Stimulated activated CD4-positive, alpha-beta T cell treated with anti-CD3 and anti-CD28 coated beads, Interleukin-15, amount 100 ng/mL, for 1 hour (primary cell): ENCODE measurements at places on chromosomes 1 and 21.

GRCh38 chr1:89451011-89451410, 73.6 kb upstream of the LRRC8B start:
- DNase-seq: no peak

- no peak for DNase-seq
Observed at GRCh38 chr21:15850645-15851044, 120.9 kb downstream of the USP25 start.

GRCh38 chr1:29223521-29223920, 7.2 kb downstream of the MECR start:
- no peak for DNase-seq

DNA sequence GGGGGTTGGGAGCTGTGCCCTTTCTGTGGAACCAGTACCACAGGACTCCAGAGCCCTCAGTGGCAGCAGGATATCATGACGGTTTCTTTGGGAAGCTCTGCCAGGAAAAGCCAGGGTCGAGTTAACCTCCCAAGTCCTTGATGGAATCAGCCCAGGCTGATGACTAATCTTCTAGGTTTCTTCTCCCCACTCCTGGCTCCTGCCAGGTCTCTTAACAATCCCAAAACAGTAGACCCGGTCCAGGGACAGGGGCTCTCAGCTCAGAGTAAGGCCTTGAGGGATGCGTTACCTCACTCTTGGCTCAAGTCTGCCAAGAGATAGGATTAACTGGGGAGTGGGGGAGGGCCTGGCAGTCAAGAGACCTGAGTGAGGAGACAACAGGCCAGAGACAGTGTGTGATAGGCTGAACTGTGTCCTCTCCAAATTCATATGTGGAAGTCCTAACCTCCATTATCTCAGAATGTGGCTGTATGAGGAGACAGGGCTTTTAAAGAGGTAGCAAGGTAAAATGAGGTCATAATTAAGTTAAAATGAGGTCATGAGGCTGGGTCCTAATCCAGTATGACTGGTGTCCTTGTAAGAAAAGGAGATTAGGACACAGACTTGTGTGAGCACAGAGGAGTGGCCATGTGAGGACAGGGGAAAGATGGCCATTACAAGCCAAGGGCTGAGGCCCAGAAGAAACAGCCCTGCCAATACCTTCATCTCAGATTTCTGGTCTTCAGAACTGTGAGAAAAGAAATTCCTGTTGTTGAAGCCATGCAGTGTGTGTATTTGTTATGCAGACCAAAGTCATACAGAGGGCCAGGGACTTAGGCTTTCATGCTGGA, 95.0 kb downstream of the BEND5 start:
- DNase-seq: no peak

DNA sequence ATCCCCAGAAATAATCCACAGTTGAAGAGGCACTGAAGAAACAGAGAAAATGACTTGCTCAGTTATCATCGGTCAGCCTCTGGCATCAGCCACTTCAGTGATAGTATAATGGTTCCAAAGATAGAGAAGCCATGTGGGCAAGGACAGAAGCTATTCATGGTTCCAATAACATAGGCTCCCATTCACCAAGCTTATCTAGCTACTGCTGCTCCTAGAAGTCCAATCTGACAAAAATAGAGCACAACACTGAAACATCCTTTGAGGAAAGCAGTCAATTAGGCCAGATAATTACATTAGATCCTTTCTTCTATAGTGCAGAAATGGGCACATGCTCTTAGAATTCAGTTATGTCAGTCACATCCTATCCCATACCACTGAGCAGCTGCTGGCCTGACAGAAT, 33.5 kb upstream of the CRB1 start:
- no peak for DNase-seq

DNA sequence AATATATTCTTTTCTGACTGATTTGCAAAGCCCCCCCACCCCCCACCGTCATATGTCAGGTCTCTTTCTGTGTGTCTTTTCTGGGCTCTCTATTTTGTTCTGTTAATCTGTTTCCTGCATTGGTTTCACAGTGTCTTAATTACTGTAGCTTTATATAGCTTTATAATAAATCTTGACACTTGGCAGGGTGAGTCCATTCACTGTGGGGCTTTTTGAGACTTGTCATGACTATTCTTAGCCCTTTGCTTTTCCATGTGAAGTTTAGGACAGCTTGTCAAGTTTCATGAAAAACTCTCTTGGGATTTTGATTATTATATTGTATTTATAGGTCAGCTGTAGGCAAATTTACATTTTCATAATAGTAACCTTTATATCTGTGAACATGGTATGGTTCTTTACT, 50.4 kb downstream of the MIGA1 start:
- DNase-seq: no peak

DNA sequence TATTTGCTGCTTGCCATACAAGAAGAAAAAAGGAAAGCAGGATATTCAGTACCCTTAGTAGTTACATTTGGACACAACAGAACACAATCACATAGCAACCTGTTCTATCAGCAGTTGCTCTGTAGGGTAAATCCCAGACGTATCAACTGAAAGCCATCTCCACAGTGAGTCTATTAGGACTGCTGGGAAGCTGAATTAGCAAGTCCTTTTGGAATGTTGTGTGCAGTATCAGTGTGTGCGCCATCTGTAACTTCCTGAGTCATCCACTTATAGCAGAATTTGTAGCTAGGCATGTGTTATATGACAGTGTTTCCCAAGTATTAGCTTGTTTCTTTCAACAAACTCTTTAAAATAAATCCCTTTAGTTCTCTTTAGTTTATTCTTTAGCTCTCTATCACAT, 21.3 kb downstream of the CCDC30 start:
- DNase-seq: no peak

GRCh38 chr1:43466403-43466802, 12.7 kb upstream of the HYI start:
- DNase-seq: no peak

- no peak for DNase-seq
Observed at GRCh38 chr1:36337830-36338229, 14.4 kb upstream of the EVA1B start.

DNA sequence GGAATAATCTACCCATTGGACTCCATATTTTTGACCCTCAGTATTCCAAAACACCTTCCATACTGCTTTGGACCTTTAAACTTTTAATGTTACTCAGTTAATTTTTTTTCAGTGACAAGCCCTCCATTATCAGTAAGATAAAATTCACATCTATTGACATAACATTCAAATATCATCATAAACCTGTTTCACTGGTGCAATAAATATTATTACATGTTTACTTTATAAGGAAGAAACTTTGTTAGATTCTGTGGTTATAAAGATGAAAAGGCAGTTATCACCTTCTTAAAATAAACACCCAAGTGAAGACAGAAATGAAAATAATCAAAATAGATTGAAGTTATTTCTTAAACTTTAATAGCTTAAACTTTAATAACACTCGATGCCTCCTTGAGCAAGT, 758.5 kb upstream of the ADGRL2 start:
- no peak for DNase-seq

GRCh38 chr1:5198328-5198727, 543.9 kb downstream of the AJAP1 start:
- no peak for DNase-seq

GRCh38 chr1:240099329-240099728, 7.6 kb downstream of the FMN2 start:
- no peak for DNase-seq

- DNase-seq: no peak
Observed at GRCh38 chr1:211606332-211606913, 27.5 kb upstream of the SLC30A1 start.

GRCh38 chr1:161021970-161022353, 1.0 kb upstream of the F11R start:
- no peak for DNase-seq

DNA sequence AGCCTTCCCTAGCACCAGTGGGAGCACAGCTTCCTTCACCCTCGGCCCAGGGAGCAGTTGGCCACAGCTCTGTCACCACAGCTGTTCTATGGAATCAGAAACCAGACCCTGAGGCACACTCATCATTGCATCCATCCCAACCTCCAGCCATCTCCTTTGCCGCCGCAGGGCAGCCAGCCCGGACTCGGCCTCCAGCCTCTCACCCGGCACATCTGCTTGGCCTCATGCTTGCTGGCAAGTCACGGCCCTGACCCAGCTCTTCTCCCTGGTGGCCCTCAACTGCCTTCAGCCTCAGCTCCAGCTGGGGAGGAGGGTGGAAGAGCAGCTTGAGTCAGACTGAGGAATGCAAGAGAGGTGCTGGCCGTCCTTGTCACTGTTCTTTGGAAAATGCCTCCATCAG, 59.8 kb downstream of the TOR1AIP2 start:
- DNase-seq: no peak

DNA sequence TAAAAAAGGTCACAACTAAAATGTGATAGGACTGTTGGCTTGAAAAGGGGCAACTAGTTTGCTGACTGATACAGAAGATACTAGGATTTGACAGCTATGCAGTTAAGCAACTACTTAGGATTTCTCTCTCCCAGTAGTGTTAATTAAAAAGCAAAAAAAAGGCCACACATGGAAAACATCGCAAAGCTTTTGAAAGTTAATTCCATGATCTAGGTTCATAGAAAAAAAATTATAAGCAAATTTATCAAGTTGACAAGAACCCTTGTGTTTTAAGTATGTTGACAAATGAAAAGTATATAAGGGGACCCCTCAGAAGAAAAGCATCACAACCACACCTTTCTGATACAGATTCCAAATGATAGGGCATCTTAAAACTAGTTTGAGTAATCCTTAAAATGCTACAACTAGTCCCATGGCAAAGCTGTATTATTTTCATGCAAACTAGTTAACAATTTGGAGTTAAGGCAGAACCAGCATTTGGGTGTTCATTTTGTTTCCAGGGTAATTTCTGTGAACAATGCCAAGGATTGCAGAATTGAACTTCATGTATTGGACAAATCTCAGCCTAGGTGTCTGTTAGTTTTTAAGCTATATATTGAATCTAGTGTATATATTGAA, 4.1 kb downstream of the PNRC2 start:
- no peak for DNase-seq

DNA sequence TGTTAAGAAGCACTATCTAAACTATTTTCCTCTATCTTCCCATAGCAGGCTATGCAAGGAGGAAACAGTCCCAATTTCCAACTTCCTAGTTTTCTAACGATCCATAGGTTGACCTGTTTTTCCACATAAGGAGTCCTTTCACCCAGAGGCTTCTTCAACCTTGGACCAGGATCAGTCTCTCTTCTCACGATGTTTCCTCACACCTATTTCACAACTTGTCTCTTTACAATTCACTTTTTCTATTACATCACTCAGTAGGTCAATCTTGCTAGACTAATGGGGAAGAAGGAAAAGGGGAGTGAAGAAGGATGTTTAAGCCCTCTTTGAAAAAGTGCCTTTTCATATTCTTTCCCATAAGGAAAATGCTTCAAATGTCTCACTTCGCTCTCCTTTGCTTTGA, 15.9 kb downstream of the PALMD start:
- no peak for DNase-seq

- peak; percentile 14 for DNase-seq
Observed at GRCh38 chr1:183023601-183024316, 539 bp downstream of the LAMC1 start.

- DNase-seq: no peak
Observed at GRCh38 chr21:35540950-35541638, 492.0 kb upstream of the RUNX1 start.

GRCh38 chr1:231748760-231749415, 122.3 kb downstream of the DISC1 start:
- no peak for DNase-seq

DNA sequence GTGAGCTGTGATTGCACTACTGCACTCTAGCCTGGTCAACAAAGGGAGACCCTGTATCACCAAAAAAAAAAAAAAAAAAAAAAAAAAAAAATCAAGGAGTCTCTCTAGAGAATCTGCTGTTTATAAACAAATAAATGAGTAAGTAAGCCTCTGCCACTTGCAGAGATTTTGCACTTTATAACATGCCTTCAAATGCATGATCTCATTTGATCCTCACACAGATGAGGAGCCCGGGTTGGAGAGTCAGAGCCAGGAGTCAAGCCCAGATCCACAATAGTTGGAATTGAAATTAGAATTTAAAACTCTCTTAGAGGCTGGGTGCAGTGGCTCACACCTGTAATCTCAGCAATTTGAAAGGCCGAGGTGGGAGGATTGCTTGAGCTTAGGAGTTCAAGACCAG, 4.0 kb downstream of the PRELP start:
- DNase-seq: no peak

DNA sequence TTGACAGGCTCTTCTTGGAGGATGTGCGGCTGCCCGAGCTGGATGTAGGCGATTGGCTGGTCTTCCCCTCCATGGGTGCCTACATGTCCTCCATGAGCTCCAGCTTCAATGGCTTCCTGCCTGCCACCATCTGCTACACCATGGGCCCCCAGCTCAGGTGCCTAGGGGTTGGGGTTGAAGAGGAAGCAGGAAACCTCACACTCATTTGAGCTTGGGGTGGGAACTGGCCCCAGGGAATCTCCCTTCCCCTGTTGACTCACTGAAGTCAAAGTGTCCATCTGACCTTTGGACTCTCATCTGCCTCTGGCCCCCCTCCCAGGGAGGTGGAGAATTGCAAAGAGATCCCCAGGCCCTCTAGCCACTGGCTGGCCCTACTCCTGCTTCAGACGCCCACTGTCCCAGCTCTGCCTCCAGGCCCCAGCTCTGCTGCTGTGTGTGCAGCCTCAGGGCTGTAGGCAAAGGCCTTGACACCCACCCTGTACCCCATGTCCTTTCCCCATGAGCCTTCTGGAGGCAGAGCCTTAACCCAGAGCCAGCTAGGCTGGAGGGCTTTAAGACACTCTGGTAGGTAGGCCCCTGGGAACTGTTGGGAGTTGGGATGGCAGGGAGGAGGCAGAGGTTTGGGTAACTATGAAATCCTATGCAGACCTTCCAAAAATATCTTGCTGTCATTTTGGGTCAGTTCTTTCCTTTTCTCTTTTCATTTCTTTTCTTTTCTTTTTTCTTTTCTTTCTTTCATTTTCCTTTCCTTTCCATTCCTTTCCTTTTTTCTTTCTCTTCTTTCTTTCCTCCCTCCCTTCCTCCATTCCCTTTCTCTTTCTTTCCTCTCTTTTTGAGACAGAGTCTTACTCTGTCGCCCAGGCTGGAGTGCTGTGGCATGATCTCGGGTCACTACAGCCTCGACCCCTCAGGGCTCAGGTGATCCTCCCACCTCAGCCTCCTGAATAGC, 66.9 kb upstream of the TINAGL1 start:
- no peak for DNase-seq

DNA sequence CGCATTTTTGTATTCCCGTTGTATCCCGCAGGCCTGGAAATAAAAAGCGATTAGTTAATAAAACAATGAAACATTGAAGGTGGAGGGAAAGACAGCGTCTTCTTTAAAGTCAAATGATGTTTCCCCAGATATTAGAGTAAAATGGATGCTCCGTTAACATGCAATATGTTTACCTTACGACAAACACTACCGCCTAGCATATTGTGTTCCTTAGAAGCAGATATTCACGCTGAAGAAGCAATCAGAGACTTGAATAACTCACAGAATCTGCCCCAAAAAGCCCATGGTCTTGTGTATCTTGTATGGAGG, 583 bp upstream of the B4GALT3 start:
- no peak for DNase-seq

- no peak for DNase-seq
Observed at GRCh38 chr1:115811140-115811828, 29.6 kb downstream of the NHLH2 start.

- DNase-seq: no peak
Observed at GRCh38 chr21:45573452-45574035, 31.3 kb upstream of the SLC19A1 start.

- DNase-seq: no peak
Observed at GRCh38 chr1:119920104-119920968, 24.0 kb upstream of the ADAM30 start.

- no peak for DNase-seq
Observed at GRCh38 chr1:226665505-226666163, 73.4 kb downstream of the ITPKB start.

GRCh38 chr1:211613108-211613947, 34.4 kb upstream of the SLC30A1 start:
- DNase-seq: no peak
